Dermis blood vessel endothelial cell (primary cell): ENCODE measurements at places on chromosomes 6 and 20.

DNA sequence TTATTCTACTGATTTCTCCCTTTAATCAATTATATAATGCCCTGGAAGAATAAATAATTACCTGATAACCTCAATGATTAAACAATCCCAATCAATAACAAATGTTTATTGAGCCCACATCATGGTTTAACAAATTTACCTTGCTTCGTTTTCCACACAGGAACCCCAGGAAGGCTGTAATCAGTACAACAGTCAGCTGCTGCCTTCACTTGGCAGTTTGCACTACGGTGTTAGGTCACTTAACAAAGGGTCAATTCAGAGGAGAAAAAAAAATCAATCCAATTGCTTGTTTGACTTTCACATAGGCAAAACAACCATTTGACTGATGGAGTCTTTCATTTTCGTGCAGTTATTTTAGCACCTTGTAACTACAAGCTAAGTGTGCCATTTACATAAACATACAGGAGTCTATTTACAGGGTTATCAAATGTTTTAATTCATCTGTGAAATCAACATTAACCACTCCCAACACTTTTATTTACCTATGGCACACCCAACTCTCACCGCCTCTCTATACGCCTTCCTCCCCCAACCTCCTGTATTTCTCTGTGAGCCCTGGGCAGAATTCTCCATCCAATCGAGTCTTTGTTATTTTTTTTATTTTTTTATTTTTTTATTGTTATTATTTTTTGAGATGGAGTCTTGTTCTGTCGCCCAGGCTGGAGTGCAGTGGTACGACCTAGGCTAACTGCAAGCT lies 140.4 kb upstream of the TAB2 start:
- DNase-seq, result no peak

DNA sequence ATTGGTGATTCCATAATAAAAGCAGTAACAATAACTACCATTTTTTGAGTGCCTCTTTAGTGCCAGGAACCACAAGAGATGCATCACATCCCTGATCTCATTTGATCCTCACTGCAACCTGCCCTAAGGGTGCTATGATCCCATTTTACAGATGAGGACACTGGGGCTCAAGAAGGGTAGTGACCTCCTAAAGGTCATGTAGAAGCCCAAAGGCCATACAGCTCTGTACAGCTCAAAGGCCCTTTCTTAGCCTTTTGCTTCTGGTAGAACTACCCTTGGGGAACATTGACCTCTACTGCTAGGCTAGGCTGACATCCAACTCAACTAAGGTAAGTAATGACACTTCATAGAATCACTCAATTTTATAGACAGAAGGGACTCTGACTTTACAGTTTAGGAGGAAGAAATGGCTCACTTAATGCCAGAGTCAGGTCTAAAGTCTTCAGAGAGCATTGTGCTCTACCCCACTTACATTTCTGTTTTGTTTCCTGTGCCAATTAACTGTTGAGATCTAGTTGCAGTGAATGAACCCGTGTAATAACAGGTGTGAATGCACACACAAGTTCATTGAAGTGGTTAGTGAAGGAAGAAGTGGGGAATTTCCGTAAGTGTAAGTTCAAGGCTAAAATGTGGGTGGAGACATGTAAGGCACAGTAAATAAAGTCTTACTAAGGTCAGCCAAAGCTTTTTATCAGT lies 10.7 kb downstream of the SLC9A8 start:
- no peak for DNase-seq

DNA sequence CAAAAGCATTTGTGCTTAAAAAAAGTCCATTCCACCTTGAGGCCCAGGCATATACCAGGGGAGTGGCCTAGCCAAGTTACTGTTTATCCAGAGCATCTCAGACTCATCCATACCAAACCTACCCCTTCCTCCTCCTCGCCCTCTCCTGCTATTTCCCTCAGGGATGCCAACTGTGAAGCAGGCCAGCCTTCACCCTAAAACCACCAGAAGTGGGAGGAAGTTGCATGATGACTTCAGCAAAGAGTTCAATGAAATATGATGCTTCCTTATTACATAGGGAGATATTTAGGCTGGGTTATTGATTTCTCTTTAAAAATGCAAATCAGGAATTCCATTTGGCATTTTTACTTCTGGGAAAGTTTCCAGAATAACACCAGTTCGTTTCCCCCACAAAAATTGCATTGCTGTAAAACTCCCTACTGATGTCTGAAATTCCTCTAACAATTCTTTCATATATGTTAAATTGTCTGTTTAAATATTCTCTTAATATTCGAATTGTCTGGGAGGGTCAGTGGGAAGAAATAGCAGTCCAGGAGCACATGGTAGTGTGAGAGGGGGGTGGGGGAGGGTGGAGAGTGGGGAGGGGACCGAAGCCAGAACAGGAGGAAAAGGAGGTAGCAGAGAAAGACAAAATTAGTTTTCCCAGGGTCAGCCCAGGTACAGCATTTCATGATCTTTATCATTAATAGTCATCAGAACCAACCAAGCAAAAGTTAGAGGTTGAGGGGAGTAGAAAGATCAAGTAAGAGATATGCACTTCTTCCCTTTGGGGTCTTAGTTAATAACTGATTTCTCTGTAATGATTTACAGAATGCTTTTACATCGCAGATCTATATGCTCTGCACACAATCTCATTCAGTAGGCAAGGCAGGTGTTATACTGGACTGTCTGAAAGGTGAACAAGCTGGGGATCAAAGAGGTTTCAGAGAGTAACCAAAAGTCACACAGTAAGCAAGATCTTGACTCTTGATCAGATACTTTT lies 1.7 kb upstream of the TCP11 start:
- DNase-seq, result no peak

GRCh38 chr6:167079853-167080297 lies 43.0 kb upstream of the CCR6 start:
- no peak for DNase-seq

GRCh38 chr20:61499859-61500554 lies 247.9 kb downstream of the CDH4 start:
- DNase-seq, result no peak

DNA sequence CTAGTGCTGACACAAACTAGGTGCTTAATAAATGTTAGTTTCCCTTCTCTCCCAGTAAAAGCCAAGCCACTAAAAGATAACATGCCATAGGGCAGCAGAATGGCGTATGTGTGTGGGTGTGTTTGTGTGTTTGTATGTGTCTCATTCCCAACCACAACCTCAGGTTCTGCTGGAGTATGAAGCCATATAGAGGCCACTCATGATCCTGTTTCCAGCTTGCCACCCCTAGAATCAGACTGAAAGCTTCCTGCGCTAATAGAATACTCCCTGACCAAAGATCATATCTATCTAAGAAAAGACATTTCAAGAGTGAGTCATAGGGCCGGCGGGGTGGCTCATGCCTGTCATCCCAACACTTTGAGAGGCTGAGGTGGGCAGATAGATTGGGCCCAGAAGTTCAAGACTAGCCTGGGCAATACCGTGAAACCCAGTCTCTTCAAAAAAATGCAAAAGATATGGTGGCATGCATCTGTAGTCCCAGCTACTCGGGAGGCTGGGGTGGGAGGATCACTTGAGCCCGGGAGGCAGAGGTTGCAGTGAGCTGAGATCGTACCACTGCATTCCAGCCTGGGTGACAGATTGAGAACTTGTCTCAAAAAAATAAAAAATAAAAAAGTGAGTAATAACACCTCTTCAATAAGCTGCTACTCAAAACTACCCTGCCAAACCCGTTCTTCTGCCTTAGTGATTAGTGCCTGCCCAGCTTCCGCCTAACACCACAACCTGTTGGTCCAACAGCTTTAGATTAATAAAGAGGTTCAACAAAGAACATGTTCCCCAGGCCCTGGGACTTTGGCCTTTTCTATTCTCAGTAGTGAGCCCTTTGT lies 11.8 kb upstream of the SNRPC start:
- no peak for DNase-seq

DNA sequence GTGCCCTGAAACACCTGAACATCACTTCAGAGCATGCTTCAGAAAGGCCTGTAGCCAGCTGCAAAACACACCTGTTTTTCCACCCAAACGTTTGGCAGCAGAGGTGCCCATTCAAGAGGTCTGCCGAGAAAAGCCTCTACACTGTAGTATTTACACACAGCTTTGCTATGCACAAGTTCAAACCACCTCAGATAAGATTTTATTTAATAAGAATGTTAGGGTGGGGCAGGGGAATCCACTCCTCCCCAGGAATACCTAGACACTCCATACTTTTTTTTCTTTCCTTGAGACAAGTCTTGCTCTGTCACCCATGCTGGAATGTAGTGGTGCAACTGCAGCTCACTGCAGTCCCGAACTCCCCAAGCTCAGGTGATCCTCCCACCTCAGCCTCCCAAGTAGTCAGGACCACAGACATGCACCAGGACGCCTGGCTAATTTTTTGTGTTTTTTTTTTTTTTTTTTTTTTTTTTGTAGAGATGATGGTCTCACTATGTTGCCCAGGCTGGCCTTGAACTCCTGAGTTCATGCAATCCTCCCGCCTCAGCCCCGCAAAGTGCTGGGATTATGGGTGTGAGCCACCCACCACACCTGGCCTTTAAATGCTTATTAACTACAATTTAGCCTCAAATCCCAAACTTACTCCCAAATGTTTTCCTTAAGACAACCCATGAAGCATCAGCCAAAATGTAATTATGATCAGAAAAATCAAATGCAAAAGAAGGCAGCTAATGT lies 9.7 kb downstream of the MRPL14 start:
- DNase-seq, result no peak
